ENCODE measurements at places on chromosomes 13 and 19.

- DNase-seq: no peak
These were observed 30.9 kb upstream of the NCCRP1 start for GRCh38 chr19:39165857-39166256.

DNA sequence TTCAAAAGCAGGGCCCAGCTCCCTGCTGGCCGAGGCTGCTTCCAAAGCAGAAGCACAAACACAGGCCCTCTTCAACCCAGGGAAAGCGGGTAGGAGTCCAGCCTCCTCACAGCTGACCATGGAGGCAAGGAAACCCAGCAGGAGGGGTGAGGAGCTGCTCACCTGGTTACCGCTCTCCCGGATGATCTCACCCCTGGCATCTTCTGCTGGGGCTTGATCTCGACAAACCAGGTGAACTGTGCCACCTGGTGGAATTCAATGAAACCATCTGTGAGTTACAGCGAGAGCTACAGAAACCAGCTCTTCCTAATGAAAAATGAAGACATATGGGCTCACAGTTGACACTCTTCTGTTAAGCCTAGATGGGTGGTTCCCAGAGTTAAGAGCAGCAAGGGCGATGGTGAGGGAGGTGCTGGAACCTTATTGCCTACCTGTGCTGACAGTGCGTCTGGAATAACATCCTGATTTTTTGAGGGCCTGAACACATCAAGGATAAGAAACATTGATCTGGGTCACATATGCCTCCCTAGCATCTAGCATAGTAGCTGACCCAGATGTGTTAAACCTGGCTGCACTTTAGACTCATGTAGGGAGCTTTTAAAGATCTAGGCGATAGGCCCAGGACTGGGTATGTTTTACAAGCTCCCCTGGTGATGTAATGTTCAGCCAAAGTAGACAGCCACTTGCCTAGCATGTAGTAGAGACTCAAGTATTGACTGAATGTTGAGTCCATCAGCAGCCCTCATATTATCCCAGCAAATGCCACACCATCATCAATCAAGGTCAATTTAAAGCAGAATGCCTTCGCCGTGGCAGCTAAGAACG is 6.1 kb downstream of the DHRS12 start:
- DNase-seq: no peak

- no peak for DNase-seq
These were observed 140.9 kb downstream of the KCNRG start for GRCh38 chr13:50156140-50156539.

GRCh38 chr19:19185853-19186740 is 5.9 kb downstream of the BORCS8 start:
- DNase-seq: peak; percentile 62

GRCh38 chr13:42985312-42986175 is 6.5 kb downstream of the EPSTI1 start:
- no peak for DNase-seq

DNA sequence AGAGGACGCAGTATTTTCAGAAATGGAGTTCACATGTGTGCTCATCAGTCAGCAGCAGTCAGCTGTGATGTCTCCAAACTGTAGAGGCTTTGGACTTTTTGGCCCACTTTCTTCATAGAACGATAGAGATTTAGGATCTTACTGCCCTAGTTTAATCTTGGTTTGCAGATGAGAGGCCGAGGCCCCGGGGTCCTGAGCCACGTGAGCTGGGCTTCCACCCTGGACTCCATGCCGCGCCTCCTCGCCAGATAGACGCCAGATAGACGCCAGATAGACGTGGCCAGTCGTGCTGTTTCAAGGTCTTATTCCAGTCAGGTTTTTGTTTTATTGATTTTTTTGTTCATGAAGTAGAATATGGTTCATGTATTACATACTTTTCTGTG is 11.7 kb upstream of the MCF2L start:
- DNase-seq: no peak

DNA sequence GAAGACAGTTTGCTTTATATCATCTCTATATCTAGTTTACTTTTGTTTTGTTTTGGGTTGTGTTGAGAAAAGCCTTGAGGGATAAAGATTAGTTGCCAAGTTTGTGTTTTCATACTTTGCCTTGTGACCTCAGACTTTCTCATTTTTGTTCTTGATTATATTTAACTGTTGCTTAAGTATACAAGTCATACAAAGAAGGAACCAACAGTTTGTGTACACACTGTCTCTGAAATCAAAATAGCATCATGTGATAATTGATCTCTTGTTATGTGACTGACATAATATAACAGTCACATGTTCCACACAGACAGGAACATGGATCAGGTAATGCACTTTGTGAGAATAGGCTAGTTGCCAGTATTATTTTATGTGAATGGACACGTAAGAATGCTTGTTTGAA is 70.8 kb downstream of the SHISA2 start:
- no peak for DNase-seq

DNA sequence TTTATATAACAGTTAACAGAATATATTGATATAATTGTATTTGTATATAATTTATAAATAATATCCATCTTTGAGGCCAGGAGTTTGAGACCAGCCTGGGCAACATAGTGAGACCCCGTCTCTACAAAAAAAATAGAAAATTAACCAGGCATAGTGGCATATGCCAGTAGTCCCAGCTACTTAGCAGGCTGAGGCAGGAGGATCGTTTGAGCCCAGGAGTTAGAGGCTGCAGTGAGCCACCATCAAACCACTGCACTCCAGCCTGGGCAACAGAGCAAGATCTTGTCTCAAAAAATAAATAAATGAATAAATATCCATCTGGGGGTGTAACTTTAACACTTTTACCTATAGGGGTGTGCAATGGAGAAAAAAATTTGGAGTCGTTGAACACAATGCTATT is 1.3 kb upstream of the SHFL start:
- no peak for DNase-seq

GRCh38 chr19:15246198-15246481 is 13.9 kb upstream of the EPHX3 start:
- DNase-seq: no peak

DNA sequence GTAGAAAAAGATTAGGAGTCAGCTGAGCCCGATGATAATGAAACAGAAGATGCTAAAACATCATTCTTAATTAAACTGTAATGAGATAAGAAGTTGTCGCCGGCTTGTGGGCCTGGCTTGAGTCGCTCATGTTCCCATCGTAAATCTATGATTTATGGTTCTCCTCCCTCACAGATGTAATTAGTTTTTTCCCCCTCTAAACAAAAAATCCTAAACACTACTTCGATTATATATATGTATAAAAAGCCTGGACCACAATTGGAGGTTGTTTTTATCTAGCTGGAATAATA is 151.3 kb downstream of the PTPRS start:
- DNase-seq: no peak

GRCh38 chr13:81406022-81406421 is 1065.1 kb upstream of the SPRY2 start:
- no peak for DNase-seq

DNA sequence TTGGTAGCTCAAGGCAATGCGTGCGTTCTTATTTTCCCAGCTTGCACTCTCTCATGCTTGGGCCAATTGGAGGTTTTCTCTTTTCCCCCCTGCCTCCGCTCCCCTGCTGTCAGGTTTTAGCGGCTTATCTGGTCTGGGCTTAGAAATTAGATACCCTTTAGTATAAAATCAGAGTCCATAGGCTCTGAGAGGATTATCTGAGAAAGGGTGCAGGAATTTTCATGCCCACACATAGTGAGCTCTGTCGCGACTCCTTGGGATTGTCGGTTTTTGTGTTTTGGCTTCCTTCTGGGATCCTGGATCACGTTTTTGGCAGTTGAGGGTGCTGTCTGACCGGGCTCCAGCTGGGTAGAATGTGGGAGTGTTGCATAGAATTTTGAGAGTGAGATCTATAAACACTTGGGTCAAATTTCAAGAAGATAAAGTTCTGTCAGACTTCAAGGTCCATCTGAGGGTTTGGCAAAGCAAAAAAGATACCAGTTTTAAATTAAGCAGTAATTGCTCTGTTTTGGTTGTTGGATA is 12.4 kb downstream of the CHAF1A start:
- DNase-seq: no peak

DNA sequence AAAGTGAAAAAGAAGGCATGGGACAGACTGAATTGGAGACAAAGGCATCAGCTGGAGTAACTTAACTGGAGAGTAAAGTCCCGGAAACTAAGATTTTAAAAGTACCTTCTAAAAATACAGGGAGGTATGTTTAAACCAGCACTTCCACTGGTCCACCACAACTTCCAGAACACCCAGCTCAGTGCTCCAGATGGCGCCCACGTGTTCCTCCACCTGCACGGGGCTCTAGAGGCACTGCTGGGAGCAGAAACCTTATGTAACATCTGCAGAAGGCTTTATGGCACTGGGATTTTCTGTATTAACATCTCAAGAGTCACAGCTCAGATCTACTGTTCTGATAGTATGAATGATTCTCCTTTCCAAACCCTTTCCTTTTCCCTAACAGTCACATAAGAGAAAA is 252.1 kb downstream of the DCLK1 start:
- no peak for DNase-seq

Measured in CMK (cell line).